Stimulated activated CD8-positive, alpha-beta memory T cell treated with anti-CD3 and anti-CD28 coated beads, Interleukin-2, amount 100 ng/mL, for 48 hours (primary cell): ENCODE measurements at places on chromosomes 6 and 20.

GRCh38 chr6:17663226-17663625 is 43.5 kb downstream of the NUP153 start:
- DNase-seq: no peak

- DNase-seq: no peak
Measured at GRCh38 chr6:155400654-155400965, 55.0 kb downstream of the NOX3 start.

DNA sequence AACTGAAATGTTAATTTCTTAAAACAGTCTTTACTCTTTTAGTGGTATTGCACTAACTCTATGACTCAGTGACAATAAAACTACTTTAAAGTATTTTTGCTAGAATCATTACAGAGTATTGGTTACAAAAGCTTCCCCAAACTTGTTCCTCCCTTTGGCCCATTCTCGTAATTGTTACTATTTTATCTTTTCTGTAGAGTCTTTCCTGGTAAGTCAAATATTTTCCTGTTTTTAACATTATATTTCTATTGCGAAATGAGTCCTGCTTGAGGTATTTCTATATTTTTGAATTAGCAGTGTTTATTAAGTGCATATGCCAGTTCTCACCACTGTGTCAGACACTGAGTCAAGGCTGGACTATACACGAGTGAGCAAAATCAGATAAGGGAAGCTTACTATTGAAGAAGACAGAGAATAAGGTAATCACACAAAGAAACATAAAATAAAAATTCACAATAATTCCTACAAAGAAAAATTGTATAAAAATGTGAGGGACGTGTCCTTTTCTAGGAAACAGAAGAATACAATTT is 970.5 kb downstream of the EYS start:
- no peak for DNase-seq

- peak; percentile 77 for DNase-seq
Measured at GRCh38 chr6:111483736-111484632, 966 bp upstream of the REV3L start.

- DNase-seq: no peak
Measured at GRCh38 chr6:16712931-16713484, 48.3 kb downstream of the ATXN1 start.

- no peak for DNase-seq
Measured at GRCh38 chr20:60502881-60503280, 544.7 kb downstream of the CDH26 start.

- DNase-seq: no peak
Measured at GRCh38 chr6:132708771-132709170, 5.1 kb downstream of the VNN1 start.

DNA sequence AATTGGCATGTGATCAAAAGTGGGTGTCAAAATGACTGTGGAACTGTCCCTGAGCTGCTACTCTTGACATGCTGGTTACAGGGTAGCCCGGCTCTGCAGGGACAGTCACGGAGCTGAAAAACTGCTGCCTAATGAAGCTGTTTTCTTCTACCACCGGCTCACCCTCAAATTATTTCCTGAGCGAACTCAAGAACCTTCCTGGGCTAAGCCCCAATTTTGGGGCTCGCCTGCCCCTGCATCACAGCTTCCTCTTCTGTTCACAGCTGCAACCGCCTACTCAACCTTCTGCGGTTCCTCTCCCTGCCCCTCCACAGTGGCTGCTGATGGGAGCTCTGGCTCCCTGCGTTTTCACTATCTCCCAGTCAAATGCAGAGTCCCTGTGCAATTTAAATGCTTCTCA is 110.8 kb upstream of the MLN start:
- no peak for DNase-seq

DNA sequence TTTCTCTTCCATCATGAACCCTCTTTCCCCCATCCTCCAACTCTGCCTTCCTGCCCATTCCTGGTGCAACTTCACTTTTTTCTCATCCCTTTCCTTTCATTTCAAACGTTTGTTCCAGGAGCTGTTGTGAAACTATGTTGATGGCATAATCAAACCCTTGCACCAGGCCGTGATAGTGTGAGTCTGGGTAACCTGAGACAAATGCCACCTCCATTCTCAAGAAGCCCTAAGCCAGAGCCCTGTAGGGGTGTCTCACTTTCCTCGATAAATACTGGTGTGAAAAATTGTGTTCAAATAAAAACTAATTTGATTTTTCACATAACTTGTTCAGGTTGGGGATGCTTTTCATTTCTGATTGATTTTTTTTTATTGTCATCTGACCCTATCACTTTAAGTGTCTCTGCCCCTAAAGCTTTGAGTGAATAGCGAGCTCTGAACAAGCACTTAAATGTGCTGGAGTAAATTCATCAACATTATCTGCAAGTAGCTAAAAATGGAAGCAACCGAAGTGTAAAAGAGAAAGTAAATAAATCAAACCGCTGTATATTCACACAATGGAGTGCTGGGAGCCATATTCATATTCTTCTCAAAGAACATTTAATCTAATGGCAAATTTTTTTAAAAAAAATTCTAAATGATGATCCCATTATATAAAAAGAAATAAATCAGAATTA is 303.1 kb upstream of the CDYL start:
- DNase-seq: no peak

GRCh38 chr6:45651301-45651700 is 273.6 kb upstream of the SUPT3H start:
- no peak for DNase-seq

GRCh38 chr6:44253307-44254101 is 3.8 kb downstream of the SLC35B2 start:
- DNase-seq: no peak

GRCh38 chr6:7173843-7174503 is 66.2 kb downstream of the RREB1 start:
- no peak for DNase-seq

DNA sequence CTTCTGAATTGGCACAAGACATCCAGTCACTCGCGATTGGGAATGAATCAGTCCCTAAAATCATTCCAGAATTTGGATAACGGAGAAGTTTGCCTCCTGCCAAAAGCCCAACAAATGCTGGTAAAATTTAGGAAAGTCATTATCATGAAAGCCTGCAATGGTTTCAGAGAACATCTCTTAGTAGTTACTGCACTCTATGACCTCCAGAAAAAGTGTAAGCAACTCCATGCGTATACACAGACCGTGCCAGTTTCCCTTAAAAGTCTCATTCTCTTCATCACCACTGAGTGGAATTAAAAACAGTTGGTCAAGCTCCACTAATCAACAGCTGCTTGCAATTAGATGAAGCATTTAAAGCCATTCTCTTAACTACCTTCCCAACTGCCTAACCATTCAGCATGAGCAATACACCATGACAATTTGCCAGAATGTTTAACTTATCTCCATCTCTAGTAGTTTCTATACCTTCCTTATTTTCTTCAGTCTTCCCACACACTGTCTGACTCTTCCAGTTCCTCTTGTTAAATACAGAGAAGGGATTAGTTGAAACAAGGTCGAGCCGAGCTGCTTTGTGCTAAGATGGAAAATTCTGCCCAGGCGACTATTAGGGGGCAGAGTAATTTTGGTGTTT is 183.6 kb upstream of the PRDM1 start:
- DNase-seq: no peak

DNA sequence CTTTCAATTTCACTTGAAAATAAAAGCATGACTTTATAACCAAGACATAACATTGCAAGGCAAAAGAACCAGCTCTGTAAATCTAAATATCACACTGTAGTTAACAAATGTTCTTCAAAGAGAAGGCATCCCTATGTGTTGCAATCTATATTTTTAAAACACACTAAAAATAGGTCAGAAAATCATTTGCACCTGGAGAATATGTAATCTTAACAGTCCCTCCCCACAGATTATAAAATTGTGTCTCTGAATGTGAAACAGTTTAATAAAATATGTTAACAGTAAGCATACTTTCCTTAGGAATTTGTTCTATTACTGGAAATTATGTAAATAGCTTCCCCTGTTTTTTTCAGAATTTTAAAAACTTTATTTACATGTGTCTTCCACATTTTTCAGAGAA is 351.9 kb downstream of the COL12A1 start:
- no peak for DNase-seq

DNA sequence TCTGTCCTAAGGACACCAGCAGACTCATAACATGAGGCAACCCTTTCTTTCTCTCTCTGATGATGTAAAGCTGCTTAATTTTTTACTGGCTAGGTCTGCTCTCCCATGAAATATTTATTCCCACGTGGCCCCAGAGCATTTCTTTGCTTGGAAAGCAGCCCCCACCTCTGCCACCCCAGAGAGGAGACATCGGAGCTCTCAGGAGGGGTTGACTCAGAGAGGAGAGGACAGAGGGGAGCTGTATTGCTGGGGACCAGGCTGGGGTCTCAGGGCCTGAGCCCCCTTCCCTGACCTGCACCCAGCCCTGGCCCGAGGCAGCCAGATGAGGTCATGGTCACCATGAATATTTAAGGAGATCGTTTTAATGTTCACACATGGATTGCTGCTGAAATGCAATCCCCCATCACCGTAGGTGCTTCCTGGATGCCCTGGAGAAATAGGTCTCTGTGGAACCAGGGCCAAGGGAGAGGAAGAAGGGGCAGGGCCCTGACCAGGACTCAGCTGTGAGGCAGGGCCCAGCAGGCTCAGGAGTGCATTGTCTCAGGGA is 117.5 kb downstream of the DLL1 start:
- no peak for DNase-seq

GRCh38 chr6:36593569-36594028 is 563 bp upstream of the SRSF3 start:
- DNase-seq: no peak

GRCh38 chr6:19731282-19731681 is 105.9 kb upstream of the ID4 start:
- no peak for DNase-seq

GRCh38 chr6:41546866-41547798 is 951 bp downstream of the FOXP4 start:
- DNase-seq: no peak

GRCh38 chr20:62552613-62553012 is 76.8 kb upstream of the GATA5 start:
- DNase-seq: no peak

DNA sequence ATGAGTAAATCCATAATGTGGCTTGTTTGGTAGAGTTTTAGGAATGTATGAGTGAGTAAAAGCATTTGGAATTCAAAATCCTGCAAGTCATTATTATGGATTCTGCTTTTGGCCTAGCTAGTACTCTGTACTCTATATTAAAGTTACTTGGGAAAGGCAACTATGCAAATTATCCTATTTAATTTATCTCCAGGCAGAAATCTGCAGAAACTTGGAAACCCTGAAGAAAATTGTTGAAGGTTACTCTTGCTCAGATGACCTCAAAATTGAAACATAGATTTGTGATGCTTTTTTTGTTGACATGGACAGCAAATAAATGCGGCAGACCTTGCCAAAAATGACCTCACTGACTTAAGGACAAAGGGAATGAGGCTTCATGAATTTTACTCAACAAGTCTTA is 477.1 kb upstream of the EYS start:
- DNase-seq: no peak

DNA sequence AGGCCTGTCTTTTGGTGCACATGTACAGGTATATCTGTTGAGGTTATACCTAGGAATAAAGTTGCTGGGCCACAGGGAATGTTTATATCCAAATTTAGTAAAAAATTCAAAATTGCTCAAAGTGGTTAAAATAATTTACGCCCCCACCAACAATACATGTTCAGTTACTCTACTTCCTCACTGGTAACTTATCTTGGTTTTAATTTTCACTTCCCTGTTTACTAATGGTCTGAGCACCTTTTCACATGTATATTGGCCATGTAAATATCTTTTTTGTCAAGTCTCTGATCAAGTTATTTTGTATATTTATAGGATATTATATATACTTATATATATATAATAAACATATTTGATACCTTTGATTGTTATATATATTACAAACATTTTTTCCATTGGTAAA is 9.7 kb downstream of the PDE7B start:
- DNase-seq: no peak

GRCh38 chr6:18166312-18167036 is 11.3 kb downstream of the KDM1B start:
- no peak for DNase-seq

DNA sequence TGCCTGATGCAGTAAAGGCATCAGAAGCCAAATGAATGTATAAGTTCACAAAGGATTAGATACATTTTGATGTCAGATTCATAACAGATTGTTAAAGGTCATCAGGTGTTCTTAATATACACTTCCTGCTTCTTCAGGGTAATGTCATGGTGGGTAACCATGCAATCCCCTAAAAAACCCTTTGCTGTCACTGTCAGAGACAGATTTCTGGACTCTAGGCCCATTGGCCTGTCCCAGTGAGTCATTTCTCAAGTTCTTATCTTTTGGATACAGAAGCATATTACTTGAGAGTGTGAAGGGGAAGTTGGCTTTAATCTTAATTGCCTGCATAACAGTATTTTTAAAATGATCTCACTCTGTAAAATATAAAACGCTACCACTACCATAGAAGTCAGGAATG is 895.6 kb upstream of the MAP3K7 start:
- DNase-seq: no peak

DNA sequence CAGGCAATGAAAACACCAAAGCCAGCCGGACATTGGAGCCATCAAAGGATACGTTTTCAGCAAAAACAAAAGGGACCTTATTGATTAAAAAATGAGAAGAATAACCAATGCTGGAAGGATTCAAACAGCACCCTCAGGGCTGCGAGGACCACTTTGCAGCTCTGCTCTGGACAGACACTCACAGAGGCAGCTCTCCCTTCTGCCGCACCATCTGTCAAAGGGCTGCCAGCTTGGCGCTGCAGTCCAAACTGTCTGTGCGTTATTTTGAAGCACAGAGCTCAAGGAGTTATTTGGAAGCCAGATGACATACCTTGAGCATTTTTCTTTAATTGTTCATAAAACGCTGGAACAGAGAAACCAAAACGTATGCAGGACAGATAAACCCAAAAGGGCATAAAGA is 85.2 kb downstream of the KIF16B start:
- no peak for DNase-seq

- peak; percentile 1 for DNase-seq
Measured at GRCh38 chr20:20593447-20594170, 118.8 kb downstream of the RALGAPA2 start.

DNA sequence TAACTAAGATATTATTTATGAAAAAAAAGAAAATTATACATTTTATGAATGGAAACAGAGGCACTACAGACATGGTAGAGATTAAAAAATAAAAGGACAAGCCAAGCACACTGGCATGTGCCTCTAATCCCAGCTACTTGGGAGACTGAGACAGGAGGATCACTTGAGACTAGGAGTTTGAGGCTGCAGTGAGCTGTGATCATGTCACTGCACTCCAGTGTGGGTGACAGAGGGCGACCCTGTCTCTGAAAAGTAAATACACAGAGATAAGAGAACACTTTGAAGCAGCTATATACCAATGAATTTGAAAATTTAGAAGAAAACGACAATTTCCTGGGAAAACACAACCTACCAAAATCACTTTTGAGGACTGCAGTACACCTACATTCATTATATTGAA is 47.4 kb upstream of the TFAP2C start:
- no peak for DNase-seq

DNA sequence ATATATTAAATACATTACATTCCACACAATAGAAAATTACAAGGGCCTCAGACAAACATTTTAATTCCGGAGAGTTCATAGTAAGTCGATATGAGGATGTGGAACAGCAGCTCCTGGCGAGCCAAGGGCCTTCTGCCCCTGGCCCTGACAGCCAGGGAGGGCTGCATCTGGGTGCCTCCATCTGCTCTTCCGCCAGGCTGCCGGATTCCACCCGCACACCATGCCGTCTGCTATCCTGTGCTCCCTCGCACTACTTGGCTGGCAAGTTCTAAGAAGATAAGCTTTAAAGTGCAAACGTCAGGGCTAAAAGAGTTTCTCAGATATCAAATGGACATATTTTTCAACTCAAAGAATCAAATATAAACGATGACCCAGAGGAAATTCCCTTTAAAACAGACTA is 656.3 kb upstream of the NOX3 start:
- DNase-seq: no peak

GRCh38 chr20:62339647-62340062 is 27.5 kb downstream of the LAMA5 start:
- no peak for DNase-seq
